ENCODE measurements at places on chromosomes 6 and 20.

DNA sequence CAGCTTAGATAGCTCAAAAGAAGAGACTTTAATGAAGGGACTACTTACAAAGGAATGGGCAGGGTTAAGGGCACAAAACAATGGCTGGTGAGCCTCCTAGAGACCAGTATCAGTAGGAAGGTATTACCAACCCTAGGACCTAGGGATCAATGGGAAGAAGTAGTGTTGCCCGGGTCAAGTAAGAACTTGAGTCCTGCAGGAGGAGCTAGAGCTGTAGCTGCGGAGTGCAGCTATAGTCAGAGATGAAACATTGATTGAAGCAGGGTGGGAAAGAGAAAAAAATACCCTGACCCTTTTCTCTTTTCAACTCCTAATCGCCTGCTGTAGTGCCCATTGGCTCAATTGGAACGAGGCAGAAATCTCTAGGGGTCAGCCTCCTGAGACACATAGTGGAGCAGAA, 144.0 kb downstream of the FLRT3 start:
- H3K4me3 ChIP-seq: no peak overlapping the region
- no peaks in the 10 kb centered on the region for H3K4me1 ChIP-seq
- no peak overlapping the region for H3K27ac ChIP-seq
- no peaks in the 10 kb centered on the region for H3K36me3 ChIP-seq
- H3K27me3 ChIP-seq: no peaks in the 10 kb centered on the region
- DNase-seq: no peak

DNA sequence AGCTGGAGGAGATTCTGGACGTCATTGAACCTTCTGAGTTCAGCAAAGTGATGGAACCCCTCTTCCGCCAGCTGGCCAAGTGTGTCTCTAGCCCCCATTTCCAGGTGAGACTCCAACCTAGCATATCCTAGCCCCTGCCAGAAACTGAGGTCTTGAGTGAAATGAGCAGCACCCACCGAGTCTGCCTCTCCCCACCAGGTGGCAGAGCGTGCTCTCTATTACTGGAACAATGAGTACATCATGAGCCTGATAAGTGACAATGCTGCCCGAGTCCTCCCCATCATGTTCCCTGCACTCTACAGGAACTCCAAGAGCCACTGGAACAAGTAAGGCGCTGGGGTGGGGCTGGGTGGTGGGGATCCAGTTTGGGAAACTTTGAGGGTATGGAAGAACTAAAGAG, 4.6 kb downstream of the MEA1 start:
- no peak overlapping the region for H3K4me3 ChIP-seq
- H3K4me1 ChIP-seq: peaks cover 18% of the 10 kb centered on the region
- peaks cover 63% of the 10 kb centered on the region for H3K36me3 ChIP-seq
- no peak for DNase-seq
- no peaks in the 10 kb centered on the region for H3K27me3 ChIP-seq
- H3K27ac ChIP-seq: no peak overlapping the region

GRCh38 chr6:154306696-154307095, 49.9 kb downstream of the IPCEF1 start:
- DNase-seq: no peak
- no peaks in the 10 kb centered on the region for H3K36me3 ChIP-seq
- no peaks in the 10 kb centered on the region for H3K27me3 ChIP-seq

DNA sequence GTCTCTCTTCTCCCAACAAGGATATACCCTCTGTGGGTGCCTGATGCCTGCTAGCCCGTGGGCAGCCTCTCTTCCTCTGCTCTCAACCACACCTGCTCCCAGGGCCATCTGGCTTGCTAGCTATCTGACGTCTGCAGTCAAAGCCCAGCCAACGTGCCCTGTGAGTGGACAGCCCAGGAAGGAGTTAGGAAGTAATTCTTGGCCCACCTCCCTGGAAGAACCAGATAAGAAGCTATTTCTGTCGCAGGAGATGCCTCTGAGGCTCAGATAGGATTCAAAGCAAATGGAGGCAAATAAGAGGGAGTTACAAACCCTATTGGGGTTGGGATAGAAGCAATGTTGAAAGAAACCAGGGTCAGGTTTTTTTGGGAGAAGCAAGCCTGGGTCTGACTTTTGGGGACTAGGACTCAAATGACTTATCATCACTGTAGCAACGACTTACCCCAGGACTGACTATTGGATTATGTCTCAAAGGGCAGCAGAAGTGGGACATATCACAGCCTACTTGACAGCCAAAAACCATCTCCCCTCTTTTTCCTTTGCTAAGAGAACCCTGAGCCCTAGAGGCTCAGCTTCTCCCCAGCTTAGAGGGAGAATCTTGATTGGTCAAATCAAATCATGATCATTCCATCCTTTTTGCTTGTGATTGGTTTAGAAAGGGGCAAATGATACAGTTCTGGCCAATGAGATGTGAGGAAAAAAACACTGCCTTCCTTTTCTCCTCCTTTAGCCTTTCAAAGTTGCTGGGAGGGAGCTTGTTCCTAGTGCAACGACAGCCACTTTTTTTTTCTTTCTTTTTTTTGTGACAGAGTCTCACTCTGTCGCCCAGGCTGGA, 18.0 kb upstream of the CDK5RAP1 start:
- H3K4me1 ChIP-seq: peaks cover 8% of the 10 kb centered on the region
- no peak for DNase-seq
- H3K4me3 ChIP-seq: no peak overlapping the region

DNA sequence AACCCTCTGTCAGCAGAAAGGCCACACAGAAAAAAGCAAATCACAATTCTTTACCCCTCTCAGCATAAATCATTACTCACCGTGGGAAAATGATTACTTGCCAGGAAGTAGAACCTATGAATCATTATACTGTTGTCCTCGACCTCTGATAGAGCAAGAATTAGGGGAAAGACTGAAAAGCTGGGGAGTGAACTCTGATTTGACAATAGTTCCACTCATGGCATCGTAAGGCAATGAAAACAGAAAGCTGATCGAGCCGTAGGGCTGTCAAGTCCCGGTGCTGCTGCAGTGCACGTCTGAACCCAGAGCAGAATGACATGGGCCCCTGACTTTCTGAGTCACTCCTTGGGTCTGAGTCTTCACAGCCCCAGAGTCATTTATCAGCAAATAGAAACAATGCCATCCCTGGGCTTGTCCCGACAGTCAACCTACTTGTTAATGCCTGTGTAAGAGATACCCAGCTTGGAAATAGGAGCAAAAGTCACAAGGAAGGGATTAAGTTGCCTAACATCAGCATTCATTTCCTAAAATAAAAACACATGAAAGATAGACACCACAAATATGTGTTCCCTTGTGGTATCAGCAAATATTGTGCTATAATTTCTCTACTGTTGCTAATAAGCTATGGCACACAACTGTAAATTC, 224.8 kb upstream of the MARCKS start:
- peak overlapping the region; percentile 87 for H3K27ac ChIP-seq
- H3K36me3 ChIP-seq: no peaks in the 10 kb centered on the region
- no peaks in the 10 kb centered on the region for H3K27me3 ChIP-seq
- peaks cover 50% of the 10 kb centered on the region for H3K4me1 ChIP-seq
- peak overlapping the region; percentile 27 for H3K4me3 ChIP-seq

- no peak overlapping the region for H3K27ac ChIP-seq
- peaks cover 25% of the 10 kb centered on the region for H3K27me3 ChIP-seq
- no peaks in the 10 kb centered on the region for H3K4me1 ChIP-seq
- no peaks in the 10 kb centered on the region for H3K36me3 ChIP-seq
- no peak overlapping the region for H3K4me3 ChIP-seq
Observed at GRCh38 chr6:167341665-167342655, 17.1 kb downstream of the TTLL2 start.

- no peaks in the 10 kb centered on the region for H3K4me1 ChIP-seq
- no peak for DNase-seq
- H3K36me3 ChIP-seq: no peaks in the 10 kb centered on the region
- no peak overlapping the region for H3K27ac ChIP-seq
- no peak overlapping the region for H3K4me3 ChIP-seq
Observed at GRCh38 chr20:55205665-55206064, 730.3 kb downstream of the DOK5 start.

DNA sequence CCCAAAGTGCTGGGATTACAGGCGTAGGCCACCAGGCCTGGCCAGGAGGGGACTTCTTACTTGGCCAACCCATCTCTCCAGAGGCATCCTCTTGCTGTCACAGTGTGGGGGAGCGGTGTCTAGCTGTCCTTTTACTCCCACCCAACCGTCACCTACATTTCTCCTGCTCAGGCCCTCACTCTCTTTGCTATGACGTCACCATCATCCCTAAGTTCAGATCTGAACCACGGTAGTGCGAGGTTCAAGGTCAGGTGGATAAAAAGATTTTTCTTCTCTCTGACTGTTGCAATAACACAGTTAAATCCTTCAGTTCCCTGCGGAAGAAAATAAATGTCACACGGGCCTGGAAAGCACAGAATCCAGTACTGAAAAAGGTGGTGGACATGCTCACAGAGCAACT, 7.3 kb upstream of the RAET1L start:
- peaks cover 6% of the 10 kb centered on the region for H3K4me1 ChIP-seq
- H3K27ac ChIP-seq: no peak overlapping the region
- H3K27me3 ChIP-seq: peaks cover 34% of the 10 kb centered on the region
- no peak overlapping the region for H3K4me3 ChIP-seq
